ENCODE measurements at places on chromosomes 12 and 14.

- no peak for DNase-seq
Observed at GRCh38 chr14:97264516-97265230, 467.5 kb downstream of the VRK1 start.

GRCh38 chr12:96431067-96431466 is 30.8 kb upstream of the CDK17 start:
- no peak for DNase-seq

DNA sequence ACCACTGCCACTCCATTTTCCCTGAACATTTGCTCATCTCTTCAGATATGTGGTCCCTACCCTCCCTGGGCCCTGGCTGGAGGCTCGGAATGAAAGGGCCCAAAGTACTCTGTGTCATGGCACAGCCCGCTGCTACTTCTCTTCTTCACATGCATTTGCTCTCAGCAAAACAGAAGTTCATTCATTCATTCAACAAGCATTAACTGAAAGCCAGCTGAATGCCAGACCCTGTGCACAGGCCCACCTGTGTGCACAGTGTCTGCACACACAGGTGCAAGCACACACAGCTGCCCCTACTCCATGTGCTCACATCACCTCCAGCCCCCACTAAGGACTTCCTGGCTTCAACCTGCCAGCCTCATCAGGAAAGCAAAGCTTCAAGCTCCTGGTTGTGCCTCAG is 7.8 kb downstream of the WNT1 start:
- no peak for DNase-seq

DNA sequence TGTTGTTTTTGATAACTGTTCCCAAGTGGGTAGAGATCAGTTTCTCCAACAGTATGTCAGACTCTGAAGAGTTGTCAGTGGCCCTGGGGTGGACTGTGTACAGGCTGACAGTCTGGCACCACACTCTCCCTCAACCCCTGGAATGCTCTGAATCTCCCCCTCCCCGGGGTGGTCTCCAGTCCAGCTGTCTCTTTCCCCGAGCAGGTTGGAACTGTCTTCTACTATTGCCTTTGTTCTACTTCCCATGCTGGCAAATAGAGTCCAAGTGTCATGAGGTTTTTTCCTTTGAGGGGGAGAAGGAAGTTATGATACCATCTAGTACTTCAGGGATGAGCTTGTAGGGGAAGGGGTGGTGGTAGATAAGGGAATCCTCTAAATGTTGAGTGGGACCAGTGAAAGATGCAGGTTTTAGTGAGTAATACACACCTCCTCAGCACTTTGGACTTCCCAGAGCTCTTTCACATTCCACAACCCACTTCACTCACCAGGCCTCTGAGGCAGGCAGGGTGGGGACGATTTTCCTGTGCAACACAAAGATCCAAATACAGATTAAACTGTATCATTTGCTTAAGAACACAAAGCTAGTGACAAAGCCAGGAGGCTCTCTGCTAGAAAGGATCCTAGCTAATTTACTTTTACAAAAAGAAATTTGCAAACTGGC is 170.7 kb upstream of the GZMB start:
- no peak for DNase-seq

DNA sequence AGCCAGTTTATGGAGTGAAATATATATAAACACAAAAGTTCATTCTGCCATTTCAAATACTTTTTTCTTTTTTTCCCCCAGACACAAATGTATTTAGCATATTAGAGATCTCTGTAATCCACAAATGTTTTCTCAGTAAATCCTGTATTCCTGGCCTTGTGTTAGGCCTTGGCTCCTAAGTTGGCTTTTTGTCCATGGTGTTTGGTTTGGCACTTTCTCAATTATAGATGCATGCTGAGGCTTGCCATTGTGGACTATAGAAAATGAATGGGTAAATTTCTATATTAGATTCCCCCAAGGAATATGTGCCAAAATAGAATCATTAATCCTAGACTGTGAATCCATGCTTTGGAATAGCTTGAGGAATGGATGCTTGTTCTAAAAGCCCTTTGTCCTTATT is 17.0 kb downstream of the RIC8B start:
- no peak for DNase-seq

DNA sequence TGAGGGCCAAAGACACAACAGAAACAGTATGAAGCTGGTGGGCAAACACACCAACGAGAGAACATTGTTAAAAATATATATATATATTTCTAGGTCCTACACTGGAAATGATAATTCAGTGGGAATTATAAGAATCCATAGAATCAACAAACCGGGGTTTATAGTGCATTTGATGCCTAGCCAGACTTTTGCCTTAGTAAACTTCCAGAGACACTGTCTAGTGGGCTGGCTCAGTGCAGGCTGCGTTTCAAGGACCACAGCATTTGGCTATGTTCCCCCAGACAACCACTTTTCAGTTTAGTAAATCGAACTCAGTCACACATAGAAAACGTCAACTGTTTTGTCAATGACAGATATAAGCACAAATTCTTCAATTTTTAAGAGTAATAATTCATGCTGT is 41.9 kb downstream of the SLC38A4 start:
- DNase-seq: no peak

GRCh38 chr12:52423661-52424500 is 10.3 kb downstream of the KRT75 start:
- no peak for DNase-seq

GRCh38 chr12:101967506-101967905 is 90.1 kb downstream of the DRAM1 start:
- no peak for DNase-seq

DNA sequence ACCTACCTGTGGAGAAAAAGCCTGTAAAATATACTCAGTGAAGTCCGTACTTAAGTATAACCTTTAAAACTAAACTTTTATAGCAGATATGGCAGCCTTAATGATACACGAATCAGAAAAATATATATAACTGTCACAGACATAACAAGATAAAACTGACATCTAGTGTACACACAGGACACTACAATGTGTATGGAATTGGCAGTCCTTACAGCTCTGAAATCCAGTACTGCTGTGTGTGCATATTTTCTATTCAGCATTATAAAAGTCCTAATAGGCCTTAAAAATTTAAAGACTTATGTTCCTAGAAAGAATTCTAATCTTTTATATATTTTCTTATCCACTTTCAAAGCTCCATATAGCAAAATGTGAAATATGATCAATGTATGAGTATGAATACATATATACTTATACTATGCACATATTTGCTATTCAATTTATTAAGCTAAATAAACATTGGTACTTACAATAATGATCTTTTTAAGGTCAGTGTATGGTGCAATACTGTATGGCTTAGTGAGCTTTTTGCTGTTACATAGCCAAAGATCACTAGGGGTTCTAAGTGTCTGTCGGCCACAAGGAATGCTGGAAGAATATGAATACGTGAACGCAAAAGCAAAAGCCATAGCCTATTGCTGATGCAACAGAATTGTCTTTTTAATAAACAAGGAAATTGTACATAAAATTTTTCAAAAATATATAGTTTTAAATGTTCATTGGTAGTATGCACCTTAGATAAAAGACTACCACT is 69.2 kb downstream of the C2CD5 start:
- no peak for DNase-seq

DNA sequence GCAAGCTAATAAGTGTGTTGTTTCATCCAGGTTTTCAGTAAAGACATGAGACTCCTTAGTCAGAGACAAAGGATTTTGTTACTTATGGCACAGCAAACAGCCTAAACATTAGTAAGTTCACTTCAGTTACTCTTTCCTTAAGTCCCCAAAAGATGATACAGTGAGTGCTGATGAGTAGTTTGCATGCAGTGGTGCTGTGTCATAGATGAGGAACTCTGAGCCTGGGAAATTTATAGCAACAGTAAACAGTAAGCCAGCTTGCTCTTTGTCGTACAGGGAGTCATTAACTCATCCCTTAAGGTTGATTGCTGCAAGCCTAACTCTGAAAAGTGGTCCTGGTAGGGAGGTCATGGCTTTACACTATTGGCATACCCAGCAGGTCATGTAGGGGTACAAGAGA is 208.6 kb upstream of the OR4E1 start:
- DNase-seq: no peak

- no peak for DNase-seq
Observed at GRCh38 chr14:51871846-51872245, 11.4 kb downstream of the GNG2 start.

DNA sequence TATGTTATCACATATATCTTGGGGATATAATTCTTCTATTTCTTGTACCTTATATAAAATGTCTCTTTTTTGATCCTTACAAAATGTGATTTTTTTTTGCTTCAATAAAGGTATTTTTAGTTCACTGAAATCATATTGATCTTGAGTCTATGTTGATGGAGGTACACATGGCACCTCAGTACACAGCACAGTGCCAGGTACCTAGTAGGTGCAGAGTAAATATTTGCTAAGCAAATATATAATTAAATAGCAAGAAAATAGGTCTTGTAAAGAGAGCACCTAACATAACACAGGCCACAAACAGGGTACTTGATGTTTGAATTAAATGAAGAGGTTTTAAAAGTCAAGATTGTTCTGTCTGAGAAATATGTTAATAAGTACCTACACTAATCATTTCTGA is 69.7 kb downstream of the CIT start:
- no peak for DNase-seq

GRCh38 chr12:88036353-88036965 is 7.3 kb upstream of the C12orf50 start:
- no peak for DNase-seq

DNA sequence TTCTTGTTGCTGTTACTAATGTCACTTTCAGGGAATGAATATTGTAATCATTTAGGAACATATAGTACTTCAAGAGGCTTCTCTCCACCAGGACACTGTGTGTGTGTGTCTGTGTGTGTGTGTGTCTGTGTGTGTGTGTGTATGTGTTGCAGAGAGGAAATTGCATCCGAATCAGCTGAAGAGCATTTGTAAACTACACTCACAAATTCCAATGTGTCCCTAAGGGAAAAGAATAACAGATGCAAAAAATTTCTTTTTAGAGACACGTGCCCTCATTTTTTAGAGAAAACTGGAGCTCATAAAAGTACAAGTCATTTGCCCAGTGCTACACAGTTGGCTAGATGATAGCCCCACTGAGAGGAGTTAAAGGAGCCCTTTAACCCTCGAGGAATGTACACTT is 168.8 kb downstream of the ANO4 start:
- no peak for DNase-seq

DNA sequence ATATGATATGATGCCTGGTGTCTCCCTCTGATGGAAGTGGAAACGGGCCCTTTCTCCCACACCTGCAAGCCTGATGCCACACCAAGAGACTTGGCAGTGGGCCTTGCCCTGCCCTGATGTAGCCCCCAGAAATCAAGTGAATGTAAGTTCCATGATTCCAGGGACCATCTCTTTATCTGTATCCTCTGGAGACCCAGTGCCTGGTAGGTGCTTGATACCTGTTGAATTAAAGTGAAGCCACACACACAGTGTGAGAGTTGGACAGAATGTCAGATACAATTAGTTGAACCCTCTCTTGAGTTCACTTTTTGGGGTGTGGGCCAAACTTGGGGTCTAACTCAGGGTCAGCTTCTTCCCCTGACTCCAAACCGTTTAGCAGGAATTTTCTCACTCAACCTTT is 4.8 kb upstream of the RAB35 start:
- no peak for DNase-seq

- DNase-seq: no peak
Observed at GRCh38 chr12:83040339-83040738, 353.6 kb downstream of the TMTC2 start.

DNA sequence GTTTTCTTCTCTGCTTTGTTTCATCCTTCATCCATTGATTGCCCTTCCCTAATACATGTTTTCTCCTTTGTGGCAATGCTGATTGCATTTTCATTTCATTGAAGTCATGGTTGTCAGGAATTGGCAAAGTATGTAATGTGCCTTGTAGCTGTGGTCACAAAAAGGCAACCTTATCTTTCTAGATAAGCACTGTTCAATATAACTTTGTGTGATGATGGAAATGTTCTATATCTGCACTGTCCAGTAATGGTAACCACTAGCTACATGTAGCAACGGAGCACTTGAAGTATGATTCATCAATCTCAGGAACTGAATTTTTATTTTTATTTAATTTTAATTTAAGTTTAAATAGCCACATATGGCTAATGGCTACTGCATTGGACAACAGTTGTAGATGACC is 79.8 kb downstream of the PCNX1 start:
- no peak for DNase-seq

DNA sequence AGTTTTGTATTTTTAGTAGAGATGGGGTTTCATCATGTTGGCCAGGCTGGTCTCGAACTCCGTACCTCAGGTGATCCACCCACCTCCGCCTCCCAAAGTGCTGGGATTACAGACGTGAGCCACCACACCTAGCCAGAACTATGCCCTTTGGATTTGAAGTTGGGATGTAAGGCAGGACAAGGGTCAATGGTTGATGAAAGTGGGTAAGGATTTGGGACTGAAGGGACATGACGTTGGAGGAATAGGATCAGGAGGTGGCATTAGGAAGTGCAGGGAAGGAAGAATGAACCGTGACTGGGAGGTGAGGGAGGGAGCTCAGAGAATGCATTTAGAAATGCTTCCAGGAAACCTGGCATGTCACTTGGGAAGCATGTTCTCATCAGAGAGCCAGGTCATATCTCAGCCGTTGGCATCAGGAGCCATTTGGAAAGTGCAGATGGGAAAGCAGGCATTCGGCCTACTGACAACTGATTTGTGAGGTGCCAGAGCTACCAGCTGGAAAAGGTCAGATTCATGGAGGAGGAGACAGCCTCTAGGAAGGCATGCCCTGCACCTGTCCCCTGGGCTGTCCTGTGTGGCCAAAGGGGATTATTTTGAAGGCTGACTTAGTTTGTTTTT is 2.2 kb downstream of the CRADD start:
- no peak for DNase-seq

DNA sequence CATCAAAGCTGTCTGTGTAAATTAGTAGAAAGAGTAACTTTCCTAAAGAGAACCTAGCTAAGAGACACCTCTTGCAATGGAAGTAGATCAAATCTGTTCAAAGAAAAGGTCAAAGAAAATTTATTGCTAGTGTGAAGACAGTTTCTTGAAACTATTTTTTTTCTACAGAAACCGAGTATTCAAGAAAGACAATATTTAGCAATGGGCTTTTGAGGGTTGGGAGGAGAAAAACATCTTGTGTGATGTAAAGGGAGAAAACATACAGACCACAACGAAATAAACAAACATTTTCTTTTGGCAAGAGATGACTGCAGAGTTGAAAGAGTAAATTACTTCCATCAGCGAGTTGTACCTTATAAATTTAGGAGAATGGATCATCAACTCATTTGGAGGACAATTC is 24.4 kb downstream of the NKX2-1 start:
- DNase-seq: no peak

DNA sequence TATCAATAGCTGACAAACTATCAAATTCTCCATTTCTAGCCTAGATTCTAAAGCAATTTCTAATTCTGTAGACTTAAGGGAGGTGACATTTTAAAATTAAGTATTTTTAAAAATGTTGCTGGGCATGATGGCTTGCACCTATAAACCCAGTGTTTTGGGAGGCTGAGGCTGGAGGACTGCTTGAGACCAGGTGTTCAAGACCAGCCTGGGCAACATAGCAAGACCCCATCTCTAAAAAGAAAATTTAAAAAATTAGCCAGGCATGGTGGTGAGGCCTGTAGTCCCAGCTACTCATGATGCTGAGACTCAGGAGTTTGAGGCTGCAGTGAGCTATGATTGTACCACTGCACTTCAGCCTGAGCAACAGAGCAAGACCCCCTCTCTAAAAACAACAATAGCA is 15.1 kb downstream of the MGST1 start:
- DNase-seq: no peak
